ENCODE measurements at places on chromosomes 3 and 15. TPM values are rescaled to one million over a fixed set of nuclear protein-coding genes. Genes with fewer than 3 reads are reported as not detected.

GRCh38 chr3:24460974-24461373, 33.7 kb downstream of the THRB start:
- no peaks in the 10 kb centered on the region for H3K36me3 ChIP-seq
- no peak for DNase-seq
- H3K27ac ChIP-seq, result peak overlapping the region; percentile 42
- peaks cover 27% of the 10 kb centered on the region for H3K4me1 ChIP-seq

- H3K36me3 ChIP-seq, result no peaks in the 10 kb centered on the region
- no peak overlapping the region for H3K4me3 ChIP-seq
- no peaks in the 10 kb centered on the region for H3K4me1 ChIP-seq
Measured at GRCh38 chr3:115549071-115549470, 74.2 kb upstream of the GAP43 start.

SOX14 gene
- total RNA-seq, result not detected

SLMAP gene
- 109 TPM for total RNA-seq

DNA sequence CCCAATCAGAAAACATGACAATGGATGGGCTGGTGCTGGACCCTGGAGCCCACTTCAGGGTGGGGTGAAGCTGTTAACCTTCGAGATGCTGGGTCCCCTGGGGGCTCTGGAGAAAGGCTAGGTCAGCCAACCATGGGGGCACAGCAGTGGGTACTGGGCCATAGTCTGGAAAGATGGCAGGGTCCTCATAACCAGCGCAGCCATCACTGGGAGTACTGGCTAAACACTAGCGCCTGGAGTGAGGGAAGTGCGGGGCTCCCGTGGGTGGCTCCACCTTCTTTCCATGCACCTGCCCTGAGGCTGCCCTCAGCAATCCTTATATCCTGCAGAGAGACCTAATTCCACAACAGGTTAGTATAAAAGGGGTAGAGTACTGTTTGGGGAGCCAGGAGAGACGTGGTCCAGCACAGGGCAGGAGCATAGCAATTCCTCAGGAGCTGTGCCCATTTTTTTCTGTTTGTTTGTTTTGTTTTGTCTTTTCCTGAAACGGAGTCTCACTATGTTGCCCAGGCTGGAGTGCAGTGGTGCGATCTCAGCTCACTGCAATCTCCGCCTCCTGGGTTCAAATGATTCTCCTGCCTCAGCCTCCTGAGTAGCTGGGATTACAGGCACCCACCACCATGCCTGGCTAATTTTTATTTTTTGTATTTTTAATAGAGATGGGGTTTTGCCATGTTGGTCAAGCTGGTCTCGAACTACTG, 122.6 kb upstream of the MEF2A start:
- peak overlapping the region; percentile 39 for H3K4me3 ChIP-seq
- no peaks in the 10 kb centered on the region for H3K36me3 ChIP-seq
- no peaks in the 10 kb centered on the region for H3K27me3 ChIP-seq

TRPM1 gene
- not detected for total RNA-seq

TGM4 gene
- total RNA-seq, result not detected

- no peaks in the 10 kb centered on the region for H3K4me1 ChIP-seq
- no peak for DNase-seq
- H3K36me3 ChIP-seq, result no peaks in the 10 kb centered on the region
- H3K4me3 ChIP-seq, result no peak overlapping the region
- no peak overlapping the region for H3K27ac ChIP-seq
Measured at GRCh38 chr3:155673421-155673820, 71.5 kb downstream of the PLCH1 start.

GRCh38 chr3:151282921-151283320, 4.6 kb upstream of the P2RY14 start:
- no peak overlapping the region for H3K27ac ChIP-seq
- no peaks in the 10 kb centered on the region for H3K27me3 ChIP-seq
- no peak overlapping the region for H3K4me3 ChIP-seq
- no peak for DNase-seq

GRCh38 chr3:113507501-113508067, 7.4 kb downstream of the SPICE1 start:
- no peaks in the 10 kb centered on the region for H3K36me3 ChIP-seq
- H3K27me3 ChIP-seq, result no peaks in the 10 kb centered on the region
